ENCODE measurements at places on chromosomes 16 and 17.

DNA sequence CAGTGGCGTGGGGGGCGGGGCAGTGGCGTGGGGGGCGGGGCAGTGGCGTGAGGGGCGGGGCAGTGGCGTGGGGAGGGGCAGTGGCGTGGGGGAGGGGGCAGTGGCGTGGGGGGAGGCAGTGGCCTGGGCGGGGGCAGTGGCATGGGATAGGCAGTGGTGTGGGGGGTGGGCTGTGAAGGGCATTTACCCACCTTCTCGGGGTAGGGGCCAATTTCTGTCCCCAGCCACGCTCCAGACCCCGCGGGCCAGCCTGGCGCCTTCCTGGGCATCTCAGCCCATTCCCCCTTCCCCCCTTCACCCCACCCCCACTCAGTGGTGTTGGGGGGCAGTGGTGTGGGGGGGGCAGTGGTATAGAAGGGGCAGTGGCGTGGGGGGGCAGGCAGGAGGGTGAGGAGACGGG, 92.7 kb downstream of the LITAF start:
- no peak for DNase-seq

DNA sequence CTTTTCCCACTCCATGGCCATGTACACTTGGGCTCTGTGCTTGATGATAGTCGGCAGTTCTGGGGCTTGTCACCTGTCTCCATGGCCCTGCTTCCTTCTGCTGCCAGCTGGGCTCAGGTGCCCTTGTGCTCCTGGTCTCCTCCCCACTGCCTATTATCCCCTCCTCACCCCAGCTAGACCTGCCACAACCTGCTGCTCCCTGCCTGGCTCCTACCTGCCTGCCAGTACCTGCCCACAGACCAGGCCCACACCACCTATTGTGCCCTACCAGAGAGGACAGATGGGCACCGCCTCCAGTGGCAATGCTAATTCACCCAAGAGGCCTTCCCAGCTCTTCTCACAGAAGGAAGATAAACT, 538 bp upstream of the RAPGEFL1 start:
- DNase-seq = no peak

DNA sequence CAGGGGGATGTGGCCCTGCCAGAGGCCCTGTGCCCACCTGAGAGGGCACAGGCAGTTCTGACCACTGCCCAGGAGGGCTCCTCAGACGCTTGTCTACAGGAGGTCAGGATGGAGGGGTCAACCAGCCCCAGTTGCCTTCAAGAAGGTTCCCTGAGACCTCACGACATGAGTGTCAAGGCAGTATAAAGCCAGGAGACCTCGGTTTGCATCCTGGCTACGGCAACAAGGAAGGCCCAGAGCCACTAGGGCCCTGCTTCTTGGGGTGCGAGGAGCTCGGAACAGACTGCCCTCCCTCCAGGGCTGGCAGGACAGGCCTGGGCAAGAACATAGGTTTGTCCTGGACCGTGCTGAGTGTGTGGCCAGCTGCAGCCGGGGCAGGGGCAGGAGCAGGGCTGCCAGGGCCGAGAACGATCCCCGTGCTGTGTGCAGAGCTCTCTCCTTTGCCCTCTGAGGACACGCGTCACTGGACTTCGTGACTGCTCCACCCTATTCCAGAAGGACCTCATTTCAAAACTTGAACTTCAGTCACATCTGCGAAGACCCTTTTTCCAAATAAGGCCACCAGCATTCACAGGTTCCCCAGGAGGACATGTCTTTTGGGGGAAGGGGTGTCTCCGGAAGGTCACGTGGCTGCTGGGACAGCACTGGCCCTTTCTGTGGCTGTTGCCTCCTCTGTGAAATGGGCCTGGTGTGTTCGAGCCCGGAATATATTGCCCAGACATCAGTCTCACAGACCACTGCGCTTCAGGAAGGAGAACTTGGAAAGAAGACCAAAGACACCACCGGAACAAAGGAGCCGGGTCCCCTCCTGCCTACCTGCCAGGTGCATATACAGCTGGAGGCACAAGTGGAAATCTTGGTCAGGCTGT, 27.7 kb downstream of the SLC7A5 start:
- no peak for DNase-seq

DNA sequence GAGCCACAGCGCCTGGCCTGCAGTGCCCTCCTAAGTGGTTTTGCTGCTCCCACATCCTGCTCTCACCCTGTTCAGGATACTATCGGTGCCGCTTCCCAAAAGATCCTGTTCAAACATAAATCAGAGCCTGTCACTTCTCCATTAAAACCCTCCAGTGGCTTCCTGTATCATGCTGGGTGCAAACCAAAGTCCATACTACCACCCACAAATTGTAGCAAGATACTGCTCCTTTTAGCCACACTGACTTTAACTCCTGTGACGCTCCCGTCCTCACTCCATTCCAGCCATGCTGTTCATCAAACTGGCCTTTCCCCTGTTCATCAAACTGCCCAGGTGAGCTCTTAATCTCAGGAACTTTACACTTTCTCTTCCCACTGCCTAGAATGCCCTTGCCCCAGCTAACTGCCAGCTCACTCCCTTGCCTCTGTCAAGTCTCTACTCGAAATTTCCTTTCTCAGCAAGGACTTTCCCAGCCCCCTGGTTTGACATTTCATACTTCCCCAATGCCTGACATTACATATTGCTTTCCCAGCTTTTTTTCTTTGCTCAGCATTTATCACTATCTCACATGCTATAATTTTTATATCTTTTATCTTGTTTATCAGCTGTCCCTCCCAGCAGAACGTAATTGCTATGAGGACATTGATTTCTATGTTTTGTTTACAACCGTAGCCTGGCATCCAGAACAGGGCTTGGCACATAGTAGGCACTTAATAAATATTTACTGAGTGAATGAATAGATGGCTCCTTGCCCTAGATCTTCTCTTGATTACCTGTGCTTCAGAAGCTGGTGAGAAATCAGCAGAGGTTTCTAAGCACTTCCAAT, 44.3 kb upstream of the SMURF2 start:
- DNase-seq = no peak

- DNase-seq = no peak
Measured at GRCh38 chr17:81734405-81735263, 22.6 kb downstream of the SLC25A10 start.

- no peak for DNase-seq
Measured at GRCh38 chr17:7083592-7083991, 3.5 kb upstream of the CLEC10A start.

- no peak for DNase-seq
Measured at GRCh38 chr16:80103463-80103862, 437.3 kb upstream of the DYNLRB2 start.

- no peak for DNase-seq
Measured at GRCh38 chr16:47858333-47858982, 297.3 kb downstream of the ABCC12 start.

DNA sequence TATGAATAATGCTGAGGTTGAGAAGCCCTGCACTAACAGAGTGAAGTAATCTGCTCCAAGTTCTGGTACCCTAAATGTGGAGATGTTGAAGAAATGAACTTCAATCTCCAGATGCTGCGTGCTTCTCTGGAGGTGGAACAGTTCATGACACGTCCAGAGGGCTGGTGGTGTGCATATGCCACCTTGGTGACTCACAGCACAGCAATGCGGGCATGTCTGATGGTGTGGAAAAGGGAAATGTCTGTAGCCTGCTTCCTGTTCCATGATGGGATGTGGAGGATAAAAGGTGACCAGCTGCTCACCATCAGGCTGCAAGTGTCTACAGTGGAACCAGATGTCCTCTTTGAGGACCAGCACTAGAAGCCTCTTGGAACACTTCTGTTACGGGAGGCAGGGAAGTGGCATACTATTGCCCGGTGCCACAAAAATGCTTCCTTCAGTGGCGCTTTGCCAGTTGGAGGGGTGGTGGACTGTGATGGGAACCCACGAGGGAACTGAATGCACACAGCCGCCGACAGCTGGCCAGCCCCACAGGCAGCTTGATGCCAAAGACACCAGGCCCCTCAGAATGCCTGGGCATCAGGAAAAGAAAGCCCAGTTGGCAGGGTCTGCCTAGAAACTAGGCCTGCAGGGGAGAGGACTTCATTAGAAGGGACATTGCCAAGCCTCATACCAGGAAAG, 19.9 kb downstream of the SNX11 start:
- no peak for DNase-seq

GRCh38 chr17:17722081-17722905, 41.0 kb downstream of the RAI1 start:
- no peak for DNase-seq

GRCh38 chr17:43616852-43617251, 44.9 kb downstream of the MEOX1 start:
- no peak for DNase-seq

DNA sequence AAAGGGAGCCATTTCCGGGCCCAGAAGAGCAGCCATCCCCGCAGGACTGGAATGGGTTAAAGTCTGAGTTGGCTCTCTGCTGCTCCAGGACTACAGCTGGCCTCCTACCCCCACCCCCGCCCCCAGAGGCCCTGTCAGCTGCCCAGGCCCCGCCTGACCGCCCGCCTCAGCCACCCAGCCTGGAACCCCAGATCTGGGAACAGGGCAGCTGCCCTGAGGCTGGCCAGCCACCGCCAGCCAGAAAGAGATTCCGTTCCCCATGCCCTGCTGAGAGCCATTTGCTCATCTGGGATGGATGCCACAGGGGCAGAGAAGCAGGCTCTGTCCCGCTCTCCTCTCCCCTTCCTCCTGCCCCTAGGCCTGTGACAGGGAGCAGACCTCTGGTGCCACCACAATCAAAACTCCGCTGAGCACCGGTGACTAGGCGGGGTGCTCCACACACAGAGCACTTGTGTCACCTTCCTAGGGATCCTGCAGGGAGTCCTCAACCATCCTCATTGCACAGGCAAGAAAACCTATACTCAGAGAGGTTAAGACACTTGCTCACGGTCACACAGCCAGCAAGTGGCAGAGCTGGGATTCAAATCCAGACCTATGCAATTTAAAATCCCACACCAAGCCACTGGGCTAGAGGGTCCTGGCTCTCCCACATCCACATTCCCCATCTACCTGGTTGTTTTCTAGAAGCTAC, 44.1 kb downstream of the ZNF423 start:
- no peak for DNase-seq

DNA sequence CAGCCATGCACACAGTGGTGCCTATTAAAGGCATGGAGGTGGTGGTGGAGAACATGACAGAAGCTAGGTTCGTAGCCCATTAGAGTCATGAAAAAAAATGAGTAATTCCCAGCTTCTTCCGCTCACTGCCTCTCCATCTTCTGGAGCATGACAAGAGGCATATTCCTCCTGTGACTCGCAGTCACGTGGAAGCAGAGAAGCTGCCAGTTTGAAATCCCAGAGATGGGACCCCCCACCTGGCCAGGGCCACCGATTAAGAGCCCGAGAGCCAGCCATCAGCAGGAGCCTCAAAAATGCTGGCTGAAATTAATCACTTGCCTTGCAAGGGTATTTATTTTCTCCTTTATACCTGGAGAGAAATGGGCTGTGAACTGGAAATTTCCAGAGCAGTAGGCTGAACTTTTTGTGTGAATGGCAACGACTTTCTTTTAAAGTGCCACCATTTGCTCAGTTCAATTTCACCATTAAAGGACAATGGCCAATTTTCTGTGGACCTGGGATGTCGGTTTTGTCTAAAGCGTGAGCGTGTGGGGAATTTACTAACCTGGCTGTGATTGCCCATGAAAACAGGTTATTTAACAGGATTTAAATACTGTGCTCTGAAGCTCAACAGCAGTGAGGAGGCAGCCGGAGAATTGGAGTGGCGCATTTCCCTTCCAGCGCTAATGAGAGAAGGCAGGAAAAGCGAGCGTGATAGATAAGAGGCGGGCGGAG, 189.7 kb upstream of the SDK2 start:
- no peak for DNase-seq

GRCh38 chr17:9268546-9268945, 247.2 kb downstream of the NTN1 start:
- no peak for DNase-seq

- no peak for DNase-seq
Measured at GRCh38 chr17:43935204-43935925, 6.9 kb downstream of the PPY start.

- DNase-seq = peak; percentile 55
Measured at GRCh38 chr17:8126491-8127066, 2.7 kb upstream of the HES7 start.

DNA sequence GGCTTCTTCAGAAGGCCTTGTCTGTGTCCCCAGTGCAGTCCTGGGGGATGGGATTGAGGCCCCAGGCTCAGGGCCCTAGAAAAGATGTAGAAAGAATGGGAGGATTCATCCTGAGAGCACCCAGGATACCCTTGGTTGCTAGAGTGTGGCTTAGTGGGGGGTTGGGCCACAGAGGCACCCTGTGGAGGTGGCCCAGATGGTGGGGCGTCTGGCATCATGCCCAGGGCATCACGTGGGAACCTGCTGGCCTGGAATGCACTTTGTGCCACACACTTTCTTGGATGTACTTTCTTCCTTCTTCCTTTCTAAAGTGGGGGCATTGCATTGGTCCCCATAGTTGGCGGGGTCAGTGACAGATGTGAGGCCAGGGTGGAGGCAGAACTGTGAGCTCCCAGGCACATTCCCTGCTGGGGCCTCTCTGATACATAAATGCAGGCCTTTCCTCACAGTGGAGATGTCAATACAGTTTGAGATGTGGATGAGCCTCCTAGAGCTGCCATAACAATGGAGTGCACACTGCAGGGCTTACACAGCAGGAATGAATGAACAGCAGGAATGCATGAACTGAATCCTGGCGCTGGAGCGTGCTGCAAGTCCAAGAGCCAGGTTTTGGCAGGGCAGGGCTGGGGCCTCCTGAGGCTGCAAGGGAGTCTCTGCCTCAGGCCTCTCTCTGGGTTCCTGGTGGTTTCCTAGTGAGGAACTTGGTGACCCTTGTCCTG, 43.3 kb downstream of the MGAT5B start:
- DNase-seq = no peak

DNA sequence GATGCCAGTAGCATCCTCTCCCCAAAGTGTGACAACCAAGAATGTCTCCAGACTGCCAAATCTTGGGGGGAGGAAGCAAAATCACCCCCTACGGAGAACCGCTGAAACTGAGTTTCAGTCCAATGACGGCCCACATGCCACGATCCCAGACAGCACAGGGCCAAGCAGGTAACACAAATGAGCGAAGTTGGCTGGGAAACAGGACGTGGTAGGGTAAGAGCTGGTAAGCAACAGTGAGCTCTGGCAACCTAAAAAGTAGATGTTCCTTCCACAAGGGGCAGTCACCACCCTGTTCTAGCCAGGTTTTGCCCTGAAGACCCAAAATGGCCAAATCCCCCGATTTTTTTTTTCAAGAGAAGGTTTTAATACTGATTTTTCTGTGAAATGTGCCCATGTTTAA, 25.4 kb downstream of the ZFHX3 start:
- DNase-seq = no peak

DNA sequence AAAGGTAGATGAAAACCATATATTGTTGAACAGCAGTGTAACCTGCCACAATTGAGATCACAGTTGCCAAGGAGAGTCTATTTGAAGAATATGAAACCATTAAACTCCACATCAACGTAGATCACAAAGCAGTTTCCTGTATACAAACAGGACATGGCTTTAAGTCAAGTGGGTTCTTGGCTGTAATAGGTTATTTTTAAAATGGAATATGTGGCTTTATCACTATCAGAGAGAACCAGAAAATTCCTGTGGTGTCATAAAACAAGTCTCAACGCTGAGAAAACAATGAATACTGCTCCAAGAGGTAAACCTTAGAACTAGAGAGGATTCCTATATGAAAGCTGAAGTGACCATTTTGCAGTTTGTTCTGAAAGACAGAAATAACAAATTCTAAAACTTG, 999.7 kb downstream of the CDH11 start:
- DNase-seq = no peak

GRCh38 chr17:77323413-77324171, 182.8 kb downstream of the SEC14L1 start:
- no peak for DNase-seq

- DNase-seq = no peak
Measured at GRCh38 chr16:84843149-84844048, 23.6 kb downstream of the CRISPLD2 start.

All from MM.1S (cell line).